Stimulated activated CD8-positive, alpha-beta memory T cell treated with anti-CD3 and anti-CD28 coated beads, Interleukin-4, amount 100 ng/mL, for 1 hour (primary cell): ENCODE measurements at places on chromosomes 13 and 19.

- no peak for DNase-seq
Observed at GRCh38 chr13:39840201-39840600, 184.7 kb downstream of the COG6 start.

DNA sequence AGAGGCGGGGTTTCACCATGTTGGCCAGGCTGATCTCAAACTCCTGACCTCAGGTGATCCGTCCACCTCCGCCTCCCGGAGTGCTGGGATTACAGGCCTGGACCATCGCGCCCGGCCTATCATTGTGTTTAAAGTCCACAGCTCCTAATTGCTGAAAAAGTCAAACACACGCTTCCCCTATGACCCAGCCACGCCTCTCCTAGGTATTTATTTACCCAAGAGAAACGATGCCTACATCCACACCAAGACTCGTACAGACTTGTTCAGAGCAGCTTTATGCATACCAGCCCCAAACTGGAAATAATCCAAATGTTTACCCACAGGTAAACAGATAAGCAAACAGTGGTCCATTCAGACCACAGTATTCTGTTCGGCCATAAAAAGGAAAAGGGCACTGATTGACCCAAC, 15.1 kb downstream of the ZNRF4 start:
- no peak for DNase-seq

GRCh38 chr19:44808463-44809371, at the start of gene BCAM:
TSS of gene BCAM (plus strand) at chr19:44809103. CDS start at chr19:44809125, 22 bp downstream.
- DNase-seq = no peak

DNA sequence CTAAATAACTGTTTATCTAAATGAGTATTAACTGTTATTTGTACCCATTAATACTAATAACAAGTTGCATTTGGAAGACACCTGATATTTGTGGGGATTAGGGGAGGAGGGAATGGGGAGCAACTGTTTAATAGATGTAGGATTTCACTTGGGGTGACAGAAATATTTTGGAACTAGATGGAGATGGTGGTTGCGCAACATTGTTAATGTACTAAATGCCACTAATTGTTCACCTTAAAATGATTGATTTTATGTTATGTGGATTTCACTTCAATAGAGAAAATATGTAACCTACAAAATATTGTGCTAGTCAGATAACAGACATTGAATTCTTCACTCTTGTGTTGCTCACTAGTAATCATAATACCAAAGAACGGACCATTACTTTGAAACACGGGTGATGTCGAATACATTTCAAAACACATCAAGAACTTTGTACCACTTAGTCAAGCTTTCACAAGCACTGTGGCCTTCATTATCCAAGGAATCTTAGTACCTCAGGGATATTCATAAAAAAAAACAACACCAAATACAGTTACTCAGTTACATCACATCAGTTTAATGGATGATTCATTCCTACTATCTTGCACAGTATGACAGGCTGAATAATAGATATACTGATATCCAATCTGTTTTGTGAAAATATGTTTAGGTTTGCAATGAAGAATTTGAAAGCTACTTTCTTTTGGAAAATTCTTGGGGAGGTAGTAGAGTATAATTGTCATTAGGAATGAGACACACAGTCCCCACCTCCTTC, 721.8 kb downstream of the PCDH9 start:
- DNase-seq = no peak

DNA sequence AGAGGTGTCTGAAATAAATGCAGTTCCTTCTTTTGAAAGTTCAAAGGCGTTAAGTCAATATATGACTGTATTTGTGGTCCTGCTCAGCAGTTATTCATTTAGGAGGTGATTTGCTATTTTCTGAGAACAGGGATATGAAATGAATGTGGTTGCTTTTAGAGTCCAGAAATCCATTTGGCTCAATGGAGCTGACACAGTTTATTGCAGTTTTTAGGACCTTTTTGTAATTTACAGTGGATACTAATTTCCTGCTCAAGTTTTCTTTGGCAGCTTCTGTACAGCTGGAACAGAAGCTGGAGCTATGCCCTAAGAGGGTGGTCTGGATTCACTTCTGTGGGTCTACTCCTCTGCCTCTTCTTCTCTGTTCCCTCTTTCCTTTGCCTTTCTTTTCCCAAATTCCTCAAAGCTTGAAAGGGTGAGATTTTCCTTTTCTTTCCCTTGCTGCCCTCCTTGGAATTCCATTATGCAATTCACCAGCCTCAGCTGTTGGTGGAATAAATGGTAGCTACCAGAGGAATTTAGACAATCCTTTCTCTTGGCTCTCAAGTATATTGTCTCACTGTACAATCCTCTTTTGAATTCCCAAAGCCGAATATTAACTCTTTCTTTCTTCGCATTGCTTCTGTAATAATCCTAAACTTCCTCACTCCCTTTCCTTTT, 39.9 kb downstream of the ITGBL1 start:
- DNase-seq = no peak

- no peak for DNase-seq
Observed at GRCh38 chr13:111577208-111577828, 256.9 kb downstream of the TEX29 start.

- DNase-seq = no peak
Observed at GRCh38 chr13:76229281-76229680, 593.2 kb downstream of the LMO7 start.

DNA sequence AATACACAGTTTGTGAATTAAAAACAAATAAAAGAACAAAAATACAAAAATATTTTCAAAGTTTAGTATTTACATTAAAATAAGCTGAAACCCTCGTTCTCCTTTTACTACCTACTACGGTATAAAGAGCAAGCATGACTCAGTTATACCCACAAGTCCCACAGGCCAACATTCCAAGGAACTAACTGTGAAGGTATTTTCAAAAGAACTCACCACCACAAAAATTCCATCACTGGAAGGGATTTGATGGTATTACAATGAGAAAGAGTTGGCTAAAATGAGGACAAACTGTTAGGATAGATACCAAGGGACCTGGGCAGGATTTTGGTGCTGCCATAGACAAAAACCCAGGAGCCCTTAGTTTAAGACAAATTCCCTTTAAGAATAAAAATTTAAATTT, 122.7 kb downstream of the TBC1D4 start:
- no peak for DNase-seq

- DNase-seq = no peak
Observed at GRCh38 chr13:101452519-101453485, at the start of gene ITGBL1. TSS of gene ITGBL1 (plus strand) at chr13:101452675. CDS start at chr13:101452834, 159 bp downstream.

GRCh38 chr19:31350693-31351055, 1.4 kb upstream of the TSHZ3 start:
- DNase-seq = no peak

DNA sequence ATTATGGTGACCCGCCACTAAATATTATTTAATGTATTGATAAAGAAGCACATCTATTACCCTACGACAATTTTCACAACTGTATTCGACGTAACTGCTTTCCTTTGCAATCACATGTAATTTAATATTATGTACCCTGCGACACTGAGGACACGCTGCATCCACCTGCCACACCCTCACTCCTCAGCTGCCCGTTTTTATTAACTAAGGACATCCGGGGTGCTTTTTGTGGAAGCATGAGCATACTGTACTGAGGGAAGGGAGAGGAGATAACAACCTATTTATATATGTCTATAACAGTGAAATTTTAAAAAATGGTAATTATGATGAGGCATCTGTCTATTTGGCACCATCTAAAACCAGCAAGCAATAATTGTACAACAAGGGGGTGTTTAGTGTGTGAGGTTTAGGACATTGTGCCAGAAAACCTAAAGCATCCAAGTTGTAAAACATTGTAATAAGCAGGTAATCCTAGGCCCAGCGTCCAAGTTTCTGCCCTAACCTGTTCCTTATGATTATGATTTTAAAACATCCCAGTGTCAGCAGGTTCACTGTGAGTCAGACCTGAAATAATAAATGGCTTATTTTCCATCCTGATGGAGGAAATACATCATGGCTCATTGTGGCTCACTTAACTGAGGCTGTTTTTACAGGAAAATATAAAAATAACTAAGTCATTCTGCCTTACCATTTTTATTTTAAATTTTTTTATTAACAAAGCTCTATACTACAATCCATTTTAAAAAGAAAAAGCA, 56.3 kb downstream of the FOXO1 start:
- no peak for DNase-seq

- DNase-seq = no peak
Observed at GRCh38 chr13:47508527-47509228, 492.4 kb downstream of the SUCLA2 start.

DNA sequence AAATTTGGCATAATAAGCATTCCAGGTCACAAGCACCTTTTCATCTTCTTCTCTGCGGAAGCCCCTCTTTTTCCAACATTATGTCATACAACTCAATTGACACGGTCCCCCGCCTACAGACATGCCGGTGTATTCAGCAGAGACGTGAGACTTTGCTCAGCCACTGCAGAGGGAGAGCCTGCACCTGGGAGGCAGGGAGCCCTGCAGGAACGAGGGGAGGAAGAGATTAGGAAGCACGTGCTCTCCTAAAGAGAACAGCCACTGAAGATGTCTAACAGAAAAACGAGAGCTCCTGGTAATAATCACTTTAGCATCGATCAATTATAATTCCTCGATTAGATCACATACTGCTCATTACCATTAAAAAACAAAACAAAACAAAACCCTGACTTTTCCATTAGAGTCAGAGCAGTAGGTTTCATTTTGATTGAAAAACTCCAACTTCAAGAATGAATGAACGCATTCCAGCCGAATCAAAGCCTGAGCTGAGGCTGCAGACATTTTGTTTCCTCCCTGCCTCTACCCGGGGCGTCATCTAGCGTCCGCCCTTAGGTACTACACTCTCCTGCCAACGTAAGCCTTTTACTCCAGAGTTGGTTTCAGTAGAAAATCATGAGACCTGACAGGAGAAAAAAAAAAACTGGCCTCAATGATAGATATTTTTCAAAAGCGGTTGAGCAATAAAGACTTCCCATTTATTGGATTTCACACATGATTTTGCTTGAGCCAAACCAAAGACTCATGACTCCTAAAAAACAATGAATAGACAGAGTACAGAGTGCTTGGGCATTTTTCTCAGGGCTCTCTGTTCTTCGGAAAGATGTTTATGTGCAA, 194.5 kb downstream of the KATNAL1 start:
- DNase-seq = peak; percentile 47

GRCh38 chr13:108363666-108364065, 94.1 kb downstream of the TNFSF13B start:
- no peak for DNase-seq

GRCh38 chr19:6439743-6440142, 6.2 kb upstream of the SLC25A41 start:
- no peak for DNase-seq

DNA sequence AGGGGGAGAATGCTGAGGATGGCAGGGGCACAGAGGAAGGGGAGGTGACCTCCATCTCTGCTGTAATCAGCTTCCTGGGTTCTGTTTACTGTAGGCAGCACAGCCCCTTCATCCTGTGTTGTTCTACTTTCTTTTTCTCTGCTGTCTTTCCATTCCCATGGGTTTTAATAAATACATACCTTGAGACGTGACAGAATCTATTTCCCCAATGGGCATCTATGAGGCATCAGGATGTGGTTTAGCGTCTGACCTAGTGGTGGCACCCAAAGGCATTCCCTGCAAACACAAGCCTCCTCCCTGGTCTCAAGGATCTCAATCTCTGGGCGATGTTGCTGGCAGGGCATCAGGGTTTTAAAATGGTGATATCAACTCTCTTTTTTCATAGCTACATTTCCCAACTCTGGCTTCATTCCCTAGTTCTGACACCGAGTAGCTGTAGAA, 60.8 kb downstream of the ALOX5AP start:
- no peak for DNase-seq

GRCh38 chr19:43618921-43619261, 538 bp downstream of the ZNF428 start:
- DNase-seq = no peak

GRCh38 chr13:41284512-41285288, 21.3 kb upstream of the MTRF1 start:
- no peak for DNase-seq

- DNase-seq = no peak
Observed at GRCh38 chr13:50846861-50847475, 3.5 kb upstream of the DLEU7 start.

DNA sequence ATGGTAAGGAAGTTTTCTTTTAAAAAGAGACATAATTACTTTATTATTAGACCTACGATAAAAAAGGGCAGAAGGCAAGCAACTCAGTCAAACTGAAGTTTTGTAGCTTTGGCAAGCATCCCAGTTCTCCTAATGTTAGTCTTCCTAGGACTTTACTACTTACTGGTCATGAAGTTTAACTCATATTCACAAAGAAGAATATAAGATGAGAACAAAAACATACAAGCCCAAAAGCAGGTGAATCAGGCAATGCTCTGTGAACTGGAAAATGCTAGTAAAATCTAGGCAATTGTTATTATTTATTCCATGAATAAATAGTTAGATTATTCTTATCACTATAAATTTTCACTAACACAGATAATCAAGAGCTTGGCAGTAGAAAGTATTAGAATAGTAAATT, 85.0 kb downstream of the MIPEP start:
- no peak for DNase-seq

- DNase-seq = no peak
Observed at GRCh38 chr13:50699874-50700663, 143.4 kb downstream of the DLEU7 start.
